ENCODE measurements at places on chromosomes 5 and 9. TPM values are rescaled to one million over a fixed set of nuclear protein-coding genes. Genes with fewer than 3 reads are reported as not detected.
A peak's percentile ranks its signal among the peaks of the same experiment; 100 is the strongest.

DNA sequence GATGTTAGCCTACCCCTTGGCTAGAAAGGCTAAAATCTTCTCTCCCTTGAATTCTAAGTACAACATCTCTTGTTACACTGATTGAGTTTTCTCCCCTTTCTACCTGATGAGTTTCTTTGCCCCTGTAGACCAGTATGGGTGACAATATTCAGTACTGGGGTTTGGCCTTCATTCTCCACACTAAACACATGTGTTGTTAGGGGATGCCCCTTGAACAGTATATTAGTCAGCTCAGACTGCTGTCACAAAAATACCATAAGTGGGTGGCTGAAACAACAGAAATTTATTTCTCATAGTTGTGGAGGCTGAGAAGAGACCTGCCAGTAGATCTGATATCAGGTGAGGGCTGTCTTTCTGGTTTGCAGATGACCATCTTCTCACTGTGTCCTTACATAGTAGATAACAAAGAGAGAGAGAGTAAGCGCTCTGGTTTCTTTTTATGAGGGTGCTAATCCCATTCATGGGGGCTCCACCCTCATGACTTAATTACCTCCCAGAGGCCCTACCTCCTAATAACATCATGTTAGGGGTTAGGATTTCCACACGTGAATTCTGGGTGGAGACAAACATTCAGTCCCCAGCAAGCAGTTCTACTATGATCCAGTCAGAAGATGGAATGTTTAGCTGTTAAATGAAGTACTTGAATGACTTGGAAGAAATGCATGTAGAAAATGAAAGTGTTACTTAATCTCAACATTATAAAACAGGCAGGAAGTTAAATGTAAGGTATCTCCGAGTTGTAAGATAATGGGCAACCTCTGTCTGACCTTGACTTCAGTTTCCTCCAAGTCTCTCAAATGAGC lies 17.5 kb downstream of the VLDLR start:
- DNase-seq = no peak

DNA sequence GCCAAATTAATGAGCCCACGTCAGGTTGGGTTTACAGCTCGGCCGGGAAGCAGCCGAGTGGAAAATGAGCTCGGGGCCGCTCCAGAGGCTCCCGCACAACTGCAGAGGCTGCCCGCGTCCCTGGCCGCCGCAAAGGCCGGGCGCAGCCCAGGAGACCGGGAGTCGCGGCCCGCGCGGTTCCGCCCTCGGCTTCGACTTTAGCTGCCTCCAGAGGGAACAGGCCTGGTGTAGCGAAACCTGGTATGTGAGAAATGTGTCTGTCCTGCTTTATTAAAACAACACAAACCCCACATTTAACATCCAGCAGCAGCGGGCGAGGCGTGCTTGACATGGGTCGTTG lies 66.2 kb downstream of the FOXD1 start:
- no peak for DNase-seq

DNA sequence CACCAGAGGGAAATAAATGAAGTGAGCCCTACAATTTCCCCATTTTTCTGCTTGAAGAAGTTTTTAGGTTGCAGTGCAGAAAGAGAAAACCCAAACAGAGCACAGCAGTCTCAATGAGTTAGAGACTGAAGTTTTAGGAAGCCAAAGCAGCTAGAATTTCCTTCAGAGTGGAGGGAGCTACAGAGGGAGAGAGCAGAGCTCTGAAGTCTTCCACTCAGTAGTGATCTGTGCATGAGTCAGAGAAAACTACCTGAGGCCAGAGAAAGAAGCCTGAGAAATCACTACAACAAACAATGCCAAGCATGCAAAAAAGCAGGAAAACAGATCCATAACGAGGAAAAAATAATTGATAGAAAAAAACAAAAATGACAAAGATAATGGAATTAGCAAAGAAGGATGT lies 17.9 kb upstream of the NDUFB6 start:
- no peak for DNase-seq

DNA sequence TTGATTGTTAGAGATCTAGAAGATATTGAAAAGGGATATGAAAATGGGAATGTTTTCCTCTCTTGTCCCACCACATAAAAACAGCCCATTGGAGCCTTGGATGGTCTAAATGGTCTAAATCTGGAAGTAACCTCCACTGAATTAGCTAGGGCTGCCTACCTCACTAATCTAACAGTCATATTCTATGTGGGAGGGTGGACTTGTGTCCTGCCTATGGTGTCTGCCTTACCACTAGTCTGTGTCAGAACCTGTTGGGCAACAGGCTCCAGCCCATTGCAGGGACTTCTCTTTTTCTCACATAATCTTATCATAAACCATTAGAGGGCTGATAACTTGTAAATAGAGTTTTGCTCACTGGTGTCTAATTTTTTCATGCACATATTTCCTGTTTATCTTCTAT lies 548.8 kb upstream of the CDH18 start:
- no peak for DNase-seq

DNA sequence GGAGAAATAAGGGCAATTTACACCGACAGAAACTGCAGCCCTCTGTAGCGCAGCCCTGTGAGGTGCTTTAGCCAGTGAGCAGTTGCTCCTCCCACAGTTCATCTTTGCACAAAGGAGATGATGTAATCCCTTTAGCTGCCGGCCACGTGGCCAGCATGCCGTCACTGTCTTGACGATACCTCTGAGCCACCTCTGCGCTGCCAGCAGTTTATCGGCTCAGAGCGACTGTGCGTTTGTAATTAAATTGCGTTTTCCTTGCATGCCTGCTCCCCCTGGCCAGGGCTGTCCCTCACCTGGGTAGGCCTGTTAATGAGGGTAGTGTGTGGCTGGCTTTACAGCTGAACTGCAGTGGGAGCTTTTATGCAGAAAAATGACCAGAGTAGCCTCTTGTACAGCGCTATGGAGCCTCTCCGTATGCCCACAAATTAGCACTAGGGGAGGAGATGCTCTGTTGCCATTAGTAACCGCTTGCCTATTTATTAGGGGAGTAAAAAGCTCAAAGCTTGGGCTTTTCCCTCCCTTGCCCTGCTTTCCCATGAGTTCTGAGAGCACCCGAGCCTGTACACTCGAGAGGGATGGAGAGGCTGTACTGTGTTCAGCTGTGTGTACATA lies 107.0 kb downstream of the TRIO start:
- peak; percentile 43 for DNase-seq

Gene NTNG2
- total RNA-seq = 16.3 TPM

Gene NPR2
- 11.0 TPM for total RNA-seq

Gene PIP5KL1
- total RNA-seq = 6.1 TPM

DNA sequence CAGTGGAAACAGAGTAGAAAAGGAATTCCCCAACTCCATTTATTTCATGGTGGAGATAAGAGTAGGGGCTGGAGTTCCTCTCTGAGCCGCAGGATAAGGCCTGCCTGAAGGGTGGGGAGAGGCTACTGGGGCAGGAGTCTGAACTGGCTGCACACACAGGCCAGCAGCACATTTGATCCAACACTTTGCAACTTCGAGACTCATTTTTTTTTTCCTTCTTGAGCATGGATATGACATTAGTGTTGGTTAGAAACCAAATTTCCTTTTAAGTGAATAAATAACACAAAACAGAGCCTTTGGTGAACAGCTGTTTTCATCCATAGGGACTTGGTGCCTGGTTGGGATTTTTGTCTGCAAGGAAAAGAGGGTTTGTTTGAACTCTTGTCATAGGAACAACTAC lies 76.6 kb downstream of the RALGPS1 start:
- DNase-seq = no peak

DNA sequence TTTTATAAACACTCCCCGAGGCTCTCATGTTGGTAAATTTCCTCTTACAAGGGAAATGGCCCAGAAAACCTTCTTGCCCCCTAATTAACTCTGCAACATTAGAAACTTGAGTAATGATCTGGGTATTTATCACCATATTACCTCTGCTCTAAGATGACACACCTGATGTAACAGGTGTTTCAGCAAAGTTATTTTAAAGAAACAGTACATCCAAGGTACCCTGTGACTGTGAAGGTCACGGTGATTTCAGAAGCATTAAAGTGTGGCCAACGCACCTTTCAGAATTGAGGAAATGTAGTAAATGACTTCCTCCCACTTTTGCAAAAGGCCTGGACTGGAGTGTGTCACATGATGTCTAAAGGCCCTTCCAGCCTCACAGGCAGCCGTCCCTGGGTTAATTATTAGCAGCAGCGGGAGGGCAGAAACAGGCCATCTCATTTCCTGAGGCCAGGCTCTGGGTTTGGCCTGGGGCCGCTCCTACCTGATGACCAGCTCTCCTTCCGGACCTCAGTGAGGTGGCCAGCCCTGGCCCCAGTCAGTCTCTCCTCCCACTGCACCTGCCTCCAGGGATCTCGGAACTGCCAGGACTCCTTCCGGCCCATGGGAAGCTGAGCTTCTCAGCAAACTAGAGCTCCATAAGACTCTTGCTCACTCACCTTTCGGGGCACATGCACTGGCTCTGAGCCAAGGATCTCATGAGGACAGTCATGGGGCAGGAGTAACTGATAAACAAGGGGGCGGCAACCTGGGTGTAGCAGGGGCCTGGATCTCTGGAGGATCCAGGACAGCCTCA lies 20.7 kb downstream of the PTPN3 start:
- no peak for DNase-seq

DNA sequence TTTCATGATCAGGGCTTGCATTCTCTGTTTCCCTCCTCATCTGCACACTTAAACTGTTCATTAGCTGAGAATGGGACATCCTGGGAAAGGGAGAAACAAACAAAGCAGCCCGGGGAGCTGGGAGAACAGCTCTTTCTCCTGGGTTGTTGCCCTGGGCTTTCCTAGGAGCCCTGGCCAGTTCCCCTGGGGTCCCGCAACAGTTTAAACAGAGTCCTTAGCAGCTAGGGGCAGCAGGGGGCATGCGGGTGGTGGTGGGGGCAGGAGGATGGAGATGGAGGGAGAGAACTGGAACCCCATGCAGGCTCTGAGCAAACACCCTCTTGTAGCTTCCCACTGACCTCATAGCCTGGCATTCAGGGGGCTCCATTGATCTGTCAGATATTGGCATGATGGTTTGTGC lies 209.1 kb upstream of the TBCA start:
- no peak for DNase-seq

Measured in frontal cortex (tissue), 4 donors.